Inflammatory macrophage treated with lipopolysaccharide for 4 hours (primary cell): ENCODE measurements at places on chromosomes 7 and 10.

GRCh38 chr10:37856881-37857286 lies 526 bp downstream of the ZNF248 start:
- DNase-seq = peak; percentile 8

DNA sequence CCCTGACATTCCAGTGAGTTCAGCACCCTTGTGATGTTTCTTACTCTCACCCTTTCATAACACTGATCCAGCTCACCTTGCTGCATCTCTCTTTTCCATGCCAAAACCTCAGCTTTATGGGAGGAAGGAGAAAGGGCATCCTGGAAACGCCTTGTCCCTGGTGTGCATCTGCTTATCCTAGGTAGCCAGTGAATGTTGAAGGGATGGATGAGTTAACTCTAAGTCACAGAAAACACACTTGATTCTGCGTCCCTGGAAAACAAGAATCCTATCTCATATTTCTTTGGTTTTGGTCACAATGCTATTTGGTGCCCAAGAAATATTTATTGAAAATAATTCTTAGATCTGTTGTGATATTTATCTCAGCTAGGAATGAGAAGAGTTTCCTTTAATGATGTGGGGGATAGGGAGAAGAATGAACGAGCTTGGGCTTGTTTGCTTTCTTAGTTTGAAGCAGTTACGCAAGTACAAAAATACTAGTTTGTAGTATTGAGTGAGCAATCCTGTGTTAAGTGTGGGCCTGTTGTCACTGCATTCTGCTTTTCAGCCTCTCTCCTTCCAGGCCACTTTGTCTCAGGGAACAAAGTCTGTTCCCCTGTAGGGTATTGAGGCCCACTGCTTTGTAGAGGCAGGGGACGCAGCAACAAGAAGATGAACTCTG lies 126.5 kb downstream of the ARID5B start:
- DNase-seq = no peak

DNA sequence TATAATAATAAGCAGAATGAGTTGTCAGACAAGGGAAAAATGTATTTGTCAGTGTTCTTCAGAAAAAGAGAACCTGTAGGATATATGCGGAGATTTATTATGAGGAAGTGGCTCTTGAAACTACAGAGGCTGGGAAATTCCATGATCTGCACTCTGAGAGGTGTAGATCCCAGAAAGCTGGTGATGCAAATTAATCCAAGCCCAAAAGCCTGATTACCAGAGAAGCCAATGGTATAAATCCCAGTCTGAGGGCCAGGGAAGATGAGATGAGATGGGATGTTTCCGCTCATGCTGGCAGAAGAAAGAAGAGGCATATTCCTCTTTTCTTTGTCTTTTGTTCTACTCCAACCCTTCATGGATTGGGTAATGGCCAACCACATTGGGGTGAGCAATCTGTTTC lies 732.8 kb upstream of the IGFBP3 start:
- DNase-seq = no peak

DNA sequence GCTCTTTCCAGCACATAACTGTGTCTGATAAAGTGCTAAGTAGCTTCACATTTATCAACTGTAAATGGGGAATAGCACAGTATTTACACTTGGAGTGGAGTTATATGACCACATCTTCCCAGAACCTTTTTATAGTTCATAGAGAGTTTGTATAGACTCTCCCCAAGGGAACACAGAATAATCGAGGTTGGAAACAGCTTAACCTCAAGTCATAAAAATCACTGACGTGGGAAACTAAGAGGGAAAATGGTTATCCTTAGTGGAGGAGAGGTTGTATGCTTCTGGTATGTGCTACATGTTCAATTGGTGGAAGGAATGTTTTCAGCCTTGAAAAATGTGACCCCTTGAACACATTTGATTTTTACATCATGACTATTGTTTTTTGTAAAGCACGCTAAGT lies 167.9 kb upstream of the KIAA1217 start:
- DNase-seq = no peak

DNA sequence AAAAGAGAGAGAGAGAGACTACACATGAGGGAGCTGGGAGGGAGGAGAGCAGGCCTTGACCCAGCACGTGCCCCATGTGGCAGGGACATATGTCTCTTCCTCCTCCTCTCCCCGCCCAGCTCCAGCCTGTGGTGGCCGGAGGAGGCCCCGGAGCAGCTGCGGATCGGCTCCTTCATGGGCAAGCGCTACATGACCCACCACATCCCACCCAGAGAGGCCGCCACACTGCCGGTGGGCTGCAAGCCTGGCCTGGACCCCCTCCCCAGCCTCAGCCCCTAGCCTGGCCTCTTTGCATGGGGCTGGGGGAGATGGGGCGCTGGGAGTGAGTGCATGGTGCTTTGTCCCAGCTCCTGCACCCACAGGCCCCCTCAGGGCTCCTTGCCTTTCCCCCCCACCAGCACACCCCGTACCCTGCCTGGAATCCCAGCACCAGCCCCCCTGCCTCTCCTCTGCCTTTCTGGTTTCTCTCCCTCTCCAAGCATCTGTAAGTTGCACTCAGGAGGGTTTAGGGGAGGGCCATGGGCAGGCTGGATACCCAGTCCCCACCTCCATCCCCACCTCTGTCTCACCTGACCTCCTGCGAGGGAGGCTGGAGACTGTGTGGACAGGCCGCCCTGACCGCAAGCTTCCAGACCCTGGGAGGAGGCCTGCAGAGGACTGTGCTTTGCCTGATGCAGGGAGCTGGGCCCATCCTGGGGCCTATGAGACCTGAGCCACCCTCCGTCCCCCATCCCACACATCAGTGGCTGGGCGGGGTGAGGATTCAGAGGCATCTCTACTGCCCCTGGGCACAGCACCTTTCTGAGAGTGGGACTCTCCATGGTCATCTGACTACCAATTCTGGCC lies 4.8 kb downstream of the UPK3B start:
- DNase-seq = no peak

DNA sequence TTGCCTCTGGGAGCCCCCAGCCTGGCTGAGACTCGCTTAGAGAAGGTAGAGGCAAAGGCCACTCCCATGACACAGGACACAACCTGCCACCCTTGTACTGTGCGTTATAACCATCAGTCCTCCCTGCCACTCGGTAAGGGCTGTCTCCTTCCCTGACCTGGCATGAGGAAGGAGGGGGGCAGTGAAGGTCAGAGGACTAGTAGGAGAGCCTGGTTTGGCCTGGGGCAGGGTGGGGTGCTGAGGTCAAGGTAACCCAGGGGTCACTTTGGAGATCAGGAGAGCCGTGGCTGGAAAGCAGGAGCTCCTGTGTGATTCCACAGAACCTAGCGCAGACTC lies 6.9 kb upstream of the TNRC18 start:
- no peak for DNase-seq

- DNase-seq = no peak
Observed at GRCh38 chr7:29853789-29854188, 47.5 kb downstream of the WIPF3 start.

DNA sequence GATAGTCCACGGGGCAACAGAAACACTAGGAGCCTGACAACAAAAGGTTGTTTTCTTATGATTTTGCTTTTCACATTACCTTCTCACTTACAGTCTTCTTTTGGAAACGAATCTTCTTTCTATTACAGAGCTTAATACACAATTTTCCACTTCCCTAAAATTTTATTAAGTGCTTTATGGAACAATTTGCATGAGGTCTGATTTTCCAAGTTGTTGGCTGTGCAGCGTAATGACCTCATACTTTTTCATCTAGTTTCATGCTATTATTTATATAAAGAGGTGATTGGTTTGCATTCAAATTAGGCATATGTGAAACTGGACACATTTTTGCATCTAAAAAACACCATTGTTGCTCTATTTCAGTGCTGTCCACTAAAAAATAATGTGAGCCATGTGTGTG lies 76.7 kb downstream of the CFAP58 start:
- no peak for DNase-seq

DNA sequence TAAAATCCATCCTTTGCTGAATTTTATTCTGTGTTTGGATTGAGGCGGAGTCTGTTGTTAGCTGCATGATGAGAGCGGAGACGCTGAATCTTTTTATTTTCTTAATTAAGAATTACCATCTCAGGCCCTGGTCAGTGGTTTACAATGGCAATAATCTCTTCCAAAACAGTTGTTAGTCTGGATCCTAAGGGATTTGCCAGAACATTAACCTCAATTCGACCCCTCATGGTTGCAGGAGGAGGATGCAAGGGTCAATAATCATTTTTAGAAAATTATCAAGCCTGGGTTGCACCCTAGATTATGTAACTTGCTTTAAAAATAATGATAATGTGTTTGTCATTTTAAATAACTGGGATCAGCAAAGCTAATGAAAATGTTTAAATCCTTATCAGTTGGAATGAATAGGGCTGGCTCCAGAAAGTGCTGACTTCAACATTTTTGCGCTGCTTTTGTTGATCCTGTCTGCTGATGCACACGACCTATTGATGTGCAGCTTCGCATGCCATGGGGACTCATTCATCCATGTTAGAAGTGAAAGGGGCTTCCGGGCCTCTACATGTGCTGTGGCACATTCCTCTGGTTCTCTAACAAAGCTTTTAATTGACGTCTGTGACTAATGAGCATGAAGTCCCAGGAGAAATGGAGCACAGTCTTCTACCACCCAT lies 80.7 kb upstream of the KIAA1217 start:
- no peak for DNase-seq

DNA sequence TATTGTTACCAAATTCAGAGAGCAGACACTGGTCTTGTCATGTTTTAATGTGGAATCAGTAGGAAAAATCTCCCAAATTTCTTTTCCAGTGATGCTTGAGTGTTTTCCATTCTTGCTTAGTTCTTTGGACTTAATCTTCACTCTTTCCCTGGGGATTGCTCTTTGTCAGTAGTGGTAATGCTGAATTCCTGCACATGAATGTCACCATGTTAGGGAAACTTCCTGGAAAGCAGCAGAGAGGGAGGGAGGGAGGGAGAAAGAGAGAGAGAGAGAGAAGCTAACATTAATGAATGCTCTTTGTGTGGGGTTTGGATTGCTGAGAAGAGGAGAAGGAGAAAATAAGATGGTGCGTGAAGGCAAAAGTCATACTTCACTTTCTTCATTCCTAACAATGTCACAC lies 295.3 kb upstream of the COBL start:
- no peak for DNase-seq

DNA sequence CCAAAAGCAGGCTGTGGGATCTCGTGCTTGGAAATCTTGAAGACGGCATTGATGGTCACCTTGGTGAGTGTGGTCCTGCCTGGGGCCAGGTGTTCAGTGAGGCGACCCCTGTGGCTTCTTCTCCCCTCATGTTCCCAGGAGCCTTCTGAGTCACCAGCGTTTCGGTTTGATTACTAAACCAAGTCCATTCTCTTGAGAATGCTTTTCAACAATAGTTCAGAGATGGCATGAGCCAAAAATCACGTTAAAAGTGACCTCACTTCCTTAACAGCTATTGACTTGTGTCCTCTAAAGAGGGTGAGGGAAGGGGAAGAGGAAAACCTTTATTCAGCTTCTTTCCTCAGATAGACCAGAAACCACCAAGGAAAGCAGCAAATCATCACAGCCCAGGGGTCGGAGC lies 315.2 kb downstream of the GATA3 start:
- DNase-seq = no peak

- DNase-seq = peak; percentile 55
Observed at GRCh38 chr7:151869455-151869854, 7.5 kb downstream of the PRKAG2 start.

- DNase-seq = no peak
Observed at GRCh38 chr7:88772776-88773175, 13.3 kb downstream of the ZNF804B start.

DNA sequence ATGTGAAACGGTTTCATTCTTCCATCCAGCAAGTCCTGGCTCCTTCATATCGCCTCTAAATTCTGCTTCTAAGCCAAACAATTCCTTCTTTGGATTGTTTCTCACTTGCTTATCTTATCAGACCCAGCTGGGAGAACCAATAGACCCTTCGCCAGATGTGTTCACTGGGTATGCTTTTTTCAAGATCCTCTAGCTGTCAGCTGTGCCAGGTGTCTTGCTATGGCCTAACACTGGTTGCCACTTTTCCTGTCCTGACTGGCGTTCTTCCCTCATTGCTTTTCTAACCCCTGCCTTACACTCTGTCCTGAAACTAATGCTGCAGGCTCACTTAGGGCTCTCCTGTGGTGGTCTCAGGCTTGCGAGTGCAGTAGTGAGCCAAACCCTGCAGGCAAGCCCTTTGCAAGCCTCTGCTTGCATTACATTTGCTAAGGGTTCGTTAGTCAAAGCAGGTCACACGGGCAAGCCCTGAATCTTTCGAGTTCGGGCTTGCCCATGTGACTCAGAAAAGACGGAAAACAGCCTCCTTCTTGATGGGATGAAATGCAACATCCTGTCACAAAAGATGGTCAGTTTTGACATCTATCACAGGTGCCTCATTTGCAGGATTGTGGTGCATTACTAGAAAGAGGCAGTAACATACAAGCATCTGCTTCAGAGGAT lies 92.8 kb downstream of the VWC2 start:
- DNase-seq = no peak

DNA sequence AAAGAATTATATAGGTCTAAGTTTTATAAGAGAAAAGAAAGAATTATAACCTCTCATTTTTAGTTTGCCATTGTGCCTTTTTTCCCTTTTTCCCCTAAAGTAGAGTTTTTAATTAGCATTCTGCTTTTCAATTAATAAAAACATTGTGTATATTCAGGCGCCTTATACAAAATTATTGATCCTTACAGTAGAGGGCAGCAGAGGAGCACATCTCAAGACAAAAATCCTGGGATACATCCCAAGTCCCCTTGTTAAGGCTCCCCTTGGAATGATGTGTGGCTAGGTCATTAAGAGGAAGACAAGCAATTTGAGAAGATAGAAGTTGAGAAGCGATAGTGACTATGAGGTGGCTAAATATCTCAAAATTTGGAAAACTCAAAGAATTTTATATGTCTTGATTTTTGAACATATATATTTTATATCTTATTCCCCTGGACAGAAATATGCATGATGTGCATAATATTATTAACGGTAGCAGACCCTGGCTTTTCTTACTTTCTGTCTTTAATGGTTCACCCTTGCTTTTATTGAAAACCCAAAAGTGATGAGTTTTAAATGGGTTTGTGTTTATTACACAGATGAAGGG lies 19.1 kb upstream of the TPK1 start:
- DNase-seq = peak; percentile 21

DNA sequence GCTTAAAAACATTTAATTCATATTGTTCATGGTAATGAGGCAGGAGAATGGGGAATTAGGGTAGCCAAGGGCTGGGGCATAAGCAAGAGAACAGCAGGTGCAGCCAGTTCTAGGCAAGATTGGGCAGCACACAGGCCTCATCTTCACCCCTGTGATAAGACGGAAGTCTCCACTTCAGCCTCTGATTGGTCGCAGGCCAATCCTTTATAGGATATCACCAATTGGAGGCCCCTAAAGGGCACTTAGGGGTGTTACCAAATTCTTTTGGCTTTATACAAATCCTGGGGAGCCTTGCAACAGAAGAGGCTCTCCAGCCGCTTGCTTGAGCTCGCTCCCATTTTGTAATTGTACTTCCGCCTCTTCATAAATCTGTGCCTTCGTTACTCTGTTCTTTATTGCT lies 231.1 kb downstream of the REEP3 start:
- no peak for DNase-seq
